ENCODE measurements at places on chromosomes 2 and 18. TPM values are rescaled to one million over a fixed set of nuclear protein-coding genes. Genes with fewer than 3 reads are reported as not detected.

The ADRA2B gene
- 6.6 TPM for total RNA-seq

The MCM6 gene
- 132 TPM for total RNA-seq

DNA sequence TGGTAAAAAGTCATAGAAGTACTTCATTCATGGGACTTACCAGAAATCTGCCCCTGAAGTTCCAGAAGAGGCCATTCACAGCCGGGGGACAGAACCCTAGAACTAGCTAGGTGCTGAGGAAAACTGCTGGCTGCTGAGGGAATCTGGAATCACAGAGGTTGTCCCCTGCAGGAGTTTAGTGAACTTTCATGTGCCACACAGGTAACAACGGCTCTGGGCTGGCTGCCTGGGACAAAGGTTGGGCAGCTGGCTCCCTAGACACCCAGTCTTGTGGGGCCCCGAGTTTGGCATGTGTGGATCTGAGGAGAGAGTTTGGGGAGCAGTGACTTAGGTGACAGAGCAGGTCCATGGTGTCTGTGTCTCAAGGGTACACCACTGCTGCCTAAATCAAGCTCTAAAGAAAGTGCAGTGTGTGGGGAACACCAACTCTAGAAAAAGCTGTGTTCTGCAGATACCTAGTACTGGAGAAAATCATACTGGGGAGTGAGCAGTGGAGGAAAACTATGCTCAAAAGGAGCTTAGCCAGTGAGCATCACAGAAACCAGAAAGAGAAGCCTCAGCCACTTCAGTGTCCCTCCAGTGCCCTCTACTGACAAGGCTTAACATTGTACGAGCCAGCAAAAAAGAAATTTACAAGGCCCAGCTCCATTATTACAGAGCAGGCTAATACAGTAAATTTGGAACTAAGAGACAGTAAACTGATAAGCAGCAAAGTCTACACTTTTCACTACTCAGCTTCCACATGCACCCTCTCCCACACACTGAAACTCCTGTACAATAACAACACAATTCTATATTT, 15.2 kb downstream of the GALNT3 start:
- no peak for DNase-seq

DNA sequence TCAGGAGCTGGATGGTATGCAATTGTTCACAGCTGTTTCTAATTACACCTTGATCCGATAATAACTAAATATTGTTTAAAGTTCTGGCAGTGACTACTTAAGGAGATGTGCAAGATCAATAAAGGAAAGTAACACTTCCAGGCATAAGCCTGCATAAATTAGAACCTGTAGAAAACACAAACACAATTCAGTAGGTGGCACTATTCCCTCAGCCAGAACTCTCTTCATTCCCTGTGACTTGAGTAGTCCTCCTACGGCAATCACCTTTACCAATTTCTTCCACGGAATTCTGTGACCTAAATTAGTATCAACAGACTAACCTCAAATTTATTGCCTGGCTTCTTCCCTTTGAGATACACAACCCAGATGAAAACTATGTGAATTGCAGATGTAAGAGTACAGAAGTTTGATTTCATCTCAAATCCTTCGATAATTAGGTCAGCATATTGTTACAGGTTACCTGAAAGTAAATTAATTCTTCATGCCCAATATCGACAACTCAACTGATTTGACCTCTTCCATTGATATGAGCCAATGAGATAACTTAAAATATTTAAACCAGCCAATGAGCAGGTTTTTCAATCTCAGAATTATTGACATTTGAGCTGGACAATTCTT, 137.8 kb downstream of the PID1 start:
- DNase-seq, result no peak

- DNase-seq, result no peak
Observed at GRCh38 chr2:11540148-11540995, 6.5 kb downstream of the GREB1 start.

DNA sequence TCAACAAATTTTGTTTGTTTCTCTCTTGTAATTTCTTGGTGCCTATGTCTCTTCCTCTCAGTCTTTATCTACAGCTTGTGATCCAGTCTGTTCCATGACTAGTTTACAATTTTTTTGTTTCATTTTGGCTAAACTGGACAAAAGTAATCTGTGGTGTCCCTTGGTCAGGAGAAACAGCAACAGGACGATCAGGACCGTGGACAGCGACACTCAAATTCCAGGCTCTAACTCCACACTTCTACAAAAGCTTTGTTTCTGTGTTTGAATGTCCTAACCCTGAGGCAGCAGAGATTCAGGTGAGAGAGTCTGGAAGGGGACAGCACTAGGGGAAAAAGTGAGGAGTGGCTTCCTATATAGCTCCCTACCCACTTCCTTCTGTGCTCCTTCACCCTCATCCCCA, 593.3 kb upstream of the FANCL start:
- no peak for DNase-seq

The HOXD13 gene
- not detected for total RNA-seq

DNA sequence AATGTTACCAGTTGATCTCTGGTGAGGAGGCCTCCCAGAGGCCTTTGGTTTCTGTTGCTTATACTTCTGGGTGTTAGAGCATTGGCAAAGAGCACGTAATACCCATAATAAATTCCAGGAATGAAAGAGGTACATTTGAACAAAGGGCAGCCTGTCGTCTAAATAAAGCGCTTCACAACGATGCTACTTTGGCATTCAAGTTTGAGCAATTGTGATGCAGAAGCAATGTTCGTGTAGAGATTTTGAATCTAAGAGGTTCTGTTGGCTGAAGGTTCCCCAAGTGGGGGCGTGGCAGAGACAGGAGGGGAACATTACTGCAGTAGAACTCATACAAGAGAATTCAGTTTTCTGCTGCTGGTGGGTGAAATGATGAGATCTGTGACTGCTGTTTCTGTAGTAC, 27.8 kb downstream of the ZNF532 start:
- no peak for DNase-seq

DNA sequence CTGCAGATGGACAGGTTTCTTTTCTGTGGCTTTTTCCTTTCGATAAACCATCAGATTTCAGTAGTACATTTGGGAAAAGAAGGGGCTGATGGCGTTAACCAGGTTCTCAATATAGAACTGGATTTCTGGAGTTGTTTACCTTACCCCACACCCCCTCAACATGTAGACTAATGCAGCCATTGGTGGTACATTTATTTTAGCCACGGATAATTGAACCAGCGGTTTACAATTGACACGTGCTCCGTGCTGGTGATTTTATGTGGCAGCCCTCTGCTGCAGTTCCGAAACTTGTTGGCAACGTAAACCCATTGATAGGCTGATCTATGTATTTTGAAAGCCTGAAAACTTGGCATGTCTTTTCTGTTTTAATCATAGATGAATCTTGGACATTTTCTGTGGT, 5.4 kb downstream of the SOX11 start:
- DNase-seq, result no peak

GRCh38 chr2:202121532-202122162, 48.6 kb downstream of the KIAA2012 start:
- no peak for DNase-seq

DNA sequence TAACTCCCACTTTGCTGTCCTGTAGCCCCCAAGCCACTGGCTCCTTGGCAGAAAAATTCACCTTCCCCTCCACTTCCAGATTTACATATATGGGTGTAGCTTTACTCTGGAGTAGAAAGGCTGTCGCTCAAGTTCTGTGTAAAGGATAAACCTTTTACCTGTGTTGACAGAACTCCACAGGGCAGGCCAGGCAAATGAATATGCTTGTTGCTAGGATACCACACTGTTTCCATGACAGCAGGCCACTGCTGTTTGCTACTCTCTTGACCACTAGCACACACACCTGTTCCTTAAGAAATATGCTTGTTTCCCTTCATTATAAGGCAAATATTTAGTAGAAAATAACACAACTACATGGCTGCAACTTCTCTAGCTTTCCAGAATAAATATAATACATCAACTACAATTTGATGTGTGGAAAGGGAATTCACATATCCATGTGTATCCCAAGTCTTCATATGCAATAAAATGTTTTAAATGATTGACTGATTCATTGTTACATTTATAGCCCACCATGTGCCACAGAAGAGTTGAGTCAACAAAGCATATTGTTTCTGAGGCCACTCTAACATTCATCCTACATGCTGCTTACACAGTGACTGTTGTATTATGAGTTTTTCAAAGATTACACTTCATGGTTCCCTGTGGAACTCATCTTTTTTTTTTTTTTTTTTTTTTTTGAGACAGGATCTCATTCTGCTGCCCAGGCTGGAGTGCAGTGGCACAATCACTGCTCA, 56.2 kb upstream of the ROCK1 start:
- DNase-seq, result no peak

GRCh38 chr18:21093133-21093532, 18.5 kb downstream of the ROCK1 start:
- no peak for DNase-seq

GRCh38 chr18:46555724-46556123, 101.3 kb downstream of the LOXHD1 start:
- DNase-seq, result peak; percentile 21

Data from H1 (cell line).